ENCODE measurements at places on chromosomes 11 and 22.

- DNase-seq, result no peak
Measured at GRCh38 chr22:31932863-31933262, 11.5 kb upstream of the YWHAH start.

GRCh38 chr11:9132203-9132878, 40.9 kb upstream of the SCUBE2 start:
- DNase-seq, result no peak

- no peak for DNase-seq
Measured at GRCh38 chr11:123616505-123617198, 37.8 kb downstream of the SCN3B start.

DNA sequence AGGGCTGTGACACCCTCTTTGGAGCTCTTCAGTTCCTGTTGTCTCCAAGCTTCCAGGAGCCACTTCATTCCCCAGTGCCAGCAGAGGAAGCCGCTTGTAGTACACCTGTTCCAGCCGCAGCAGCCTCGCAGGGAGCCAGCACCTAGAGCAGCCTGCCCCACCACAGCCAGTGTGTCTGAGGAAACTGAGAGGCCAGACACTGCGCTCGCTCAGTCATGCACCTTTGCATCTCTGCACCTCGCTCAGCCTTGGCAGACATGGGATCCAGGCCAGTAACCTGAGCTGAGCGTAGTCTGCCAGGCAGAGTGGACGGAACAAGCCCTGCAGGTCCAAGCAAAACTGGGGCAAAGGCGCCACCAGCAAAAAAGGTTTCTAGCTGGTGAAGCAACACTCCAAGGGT, 1072.1 kb downstream of the JRKL start:
- DNase-seq, result no peak

GRCh38 chr11:95625164-95625900, 164.2 kb downstream of the FAM76B start:
- no peak for DNase-seq
